ENCODE measurements at places on chromosomes 1 and 21. TPM values are rescaled to one million over a fixed set of nuclear protein-coding genes. Genes with fewer than 3 reads are reported as not detected.

GRCh38 chr1:209728466-209728865 is 23.8 kb downstream of the HSD11B1 start:
- DNase-seq = no peak

DNA sequence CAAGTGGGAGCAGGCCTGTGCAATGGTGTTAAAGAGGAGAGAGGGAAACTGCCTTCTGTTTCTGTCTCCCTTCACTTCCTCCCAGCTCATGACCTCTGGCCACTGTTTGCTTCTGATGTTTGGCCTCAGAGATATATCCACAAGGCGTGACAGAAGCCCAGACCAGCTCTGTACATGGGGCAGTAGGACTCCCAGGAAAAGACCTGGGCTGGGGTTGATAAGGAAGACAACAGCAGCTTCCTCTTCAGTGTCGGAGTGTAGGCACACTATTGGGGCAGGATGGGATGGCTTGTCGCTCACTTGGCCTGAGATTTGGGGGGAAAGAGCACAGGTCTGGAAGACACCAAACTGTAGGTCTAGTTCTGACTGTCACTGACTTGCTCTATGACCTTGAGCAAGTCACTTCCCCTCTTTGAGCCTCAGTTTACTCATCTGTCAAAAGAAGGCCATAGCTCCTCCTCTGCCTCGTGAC is 67.8 kb upstream of the KLHDC7A start:
- no peak for DNase-seq

Gene LCE6A
- not detected for polyA plus RNA-seq

GRCh38 chr1:219555031-219555692 is 57.7 kb downstream of the ZC3H11B start:
- DNase-seq = no peak

Gene ANKRD35
- 4.9 TPM for polyA plus RNA-seq
